ENCODE measurements at places on chromosomes 7 and 10.

DNA sequence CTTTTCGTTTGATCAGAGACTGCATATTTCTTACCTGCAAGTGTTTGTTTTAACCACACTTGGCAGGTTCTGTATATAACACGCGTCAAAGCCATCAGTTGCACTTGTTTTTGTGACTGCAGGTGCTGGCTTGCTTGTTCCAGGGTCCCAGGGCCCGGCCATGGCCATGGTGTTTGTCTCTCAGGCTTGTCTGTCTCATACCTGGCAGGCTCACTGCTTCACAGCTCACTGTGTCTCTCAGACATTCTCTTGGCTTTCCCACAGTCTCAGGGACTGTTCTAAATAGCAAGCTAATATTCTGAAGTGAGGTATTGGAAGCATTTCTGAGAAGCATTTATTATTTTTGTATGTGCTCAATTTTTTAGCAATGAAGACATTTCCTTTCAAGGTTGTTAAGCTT is 46.9 kb downstream of the GPR141 start:
- DNase-seq: no peak

DNA sequence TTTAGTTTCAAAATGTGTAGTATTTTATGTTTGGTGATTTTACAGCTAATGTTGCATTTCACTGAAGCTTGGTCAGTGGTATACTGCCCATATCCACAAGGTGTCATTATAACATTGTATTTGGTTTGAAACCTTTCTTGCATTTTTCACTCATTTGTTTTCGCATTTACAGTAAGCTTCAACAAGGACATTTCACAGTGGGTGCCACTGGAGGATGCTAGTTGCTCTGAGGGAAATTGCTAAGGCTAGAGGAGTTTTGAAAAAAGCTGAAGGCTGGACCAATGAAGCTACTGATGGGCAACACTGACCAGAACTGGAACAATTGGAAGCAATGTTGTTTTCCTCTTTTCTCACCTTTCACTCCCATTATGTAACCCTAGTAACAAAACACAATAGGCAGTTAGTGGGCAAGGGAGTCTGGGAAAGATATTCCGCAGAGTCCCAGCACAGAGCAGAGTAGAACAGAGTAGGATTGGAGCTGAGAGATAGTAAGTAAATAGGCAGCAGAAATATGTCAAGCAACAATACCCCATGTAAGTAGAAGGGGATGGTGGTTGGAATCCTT is 23.6 kb upstream of the SRI start:
- DNase-seq: peak; percentile 51

- DNase-seq: no peak
Measured at GRCh38 chr10:6892864-6893263, 312.8 kb upstream of the PRKCQ start.

GRCh38 chr10:12710594-12711349 is 290.7 kb downstream of the CCDC3 start:
- DNase-seq: peak; percentile 69

DNA sequence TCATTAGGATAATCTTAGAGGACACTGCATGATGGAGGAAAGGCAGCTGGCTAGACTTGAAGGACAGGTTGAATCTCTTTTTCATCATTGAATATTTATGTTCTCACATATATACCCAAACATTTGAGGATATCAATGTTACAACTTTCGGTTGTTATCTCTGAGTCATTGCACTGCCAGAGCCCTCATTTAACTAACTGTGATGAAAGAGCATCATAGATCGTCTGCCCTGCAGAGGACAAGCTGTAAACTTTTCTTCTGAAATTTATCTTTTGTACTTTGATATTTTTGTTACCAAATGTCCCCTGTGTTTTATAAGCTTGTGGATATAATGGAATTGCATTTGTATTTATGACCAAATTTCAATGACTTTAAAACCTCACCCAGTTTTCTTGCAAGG is 298.7 kb downstream of the PHF14 start:
- no peak for DNase-seq

DNA sequence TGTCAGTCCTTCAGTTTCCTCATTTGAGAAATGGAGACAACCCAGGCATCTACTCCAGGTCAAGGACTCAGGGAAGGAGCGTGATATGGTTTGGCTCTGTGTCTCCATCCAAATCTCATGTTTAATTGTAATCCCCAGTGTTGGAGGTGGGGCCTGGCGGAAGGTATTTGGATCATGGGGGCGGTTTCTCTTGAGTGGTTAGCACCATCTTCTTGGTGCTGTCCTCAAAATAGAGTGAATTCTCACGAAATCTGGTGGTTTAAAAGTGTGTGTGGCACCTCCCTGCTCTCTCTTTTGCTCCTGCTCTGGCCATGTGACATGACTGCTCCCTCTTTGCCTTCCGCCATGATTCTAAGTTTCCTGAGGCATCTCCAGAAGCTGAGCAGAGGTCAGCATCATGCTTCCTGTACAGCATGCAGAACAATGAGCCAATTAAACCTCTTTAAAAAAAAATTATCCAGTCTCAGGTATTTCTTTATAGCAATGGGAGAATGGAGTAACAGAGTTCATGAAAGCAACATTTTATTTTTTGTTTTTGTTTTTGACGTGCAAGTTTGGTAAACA is 30.0 kb downstream of the ARHGAP22 start:
- DNase-seq: no peak

DNA sequence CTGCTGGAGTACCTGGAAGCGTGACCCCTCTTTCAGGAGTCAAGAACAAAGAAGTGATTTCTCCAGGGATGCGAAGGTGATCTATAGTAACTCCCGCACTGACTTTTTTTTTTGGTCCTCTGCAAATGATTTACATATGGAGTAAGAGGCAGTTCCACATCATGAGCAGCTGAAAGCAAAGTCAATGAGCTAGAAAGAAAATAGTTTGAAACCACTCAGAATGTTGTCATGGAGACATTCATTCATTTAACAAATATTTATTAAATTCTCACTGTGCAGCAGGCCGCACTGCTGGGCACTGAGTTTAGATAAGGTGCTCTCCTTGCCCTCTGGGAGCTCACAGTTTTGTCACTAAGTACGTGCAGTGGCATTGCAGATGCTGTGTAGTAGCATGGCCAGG is 206.7 kb downstream of the CAMK1D start:
- no peak for DNase-seq

GRCh38 chr7:24702755-24703154 is 54.5 kb downstream of the GSDME start:
- DNase-seq: no peak

DNA sequence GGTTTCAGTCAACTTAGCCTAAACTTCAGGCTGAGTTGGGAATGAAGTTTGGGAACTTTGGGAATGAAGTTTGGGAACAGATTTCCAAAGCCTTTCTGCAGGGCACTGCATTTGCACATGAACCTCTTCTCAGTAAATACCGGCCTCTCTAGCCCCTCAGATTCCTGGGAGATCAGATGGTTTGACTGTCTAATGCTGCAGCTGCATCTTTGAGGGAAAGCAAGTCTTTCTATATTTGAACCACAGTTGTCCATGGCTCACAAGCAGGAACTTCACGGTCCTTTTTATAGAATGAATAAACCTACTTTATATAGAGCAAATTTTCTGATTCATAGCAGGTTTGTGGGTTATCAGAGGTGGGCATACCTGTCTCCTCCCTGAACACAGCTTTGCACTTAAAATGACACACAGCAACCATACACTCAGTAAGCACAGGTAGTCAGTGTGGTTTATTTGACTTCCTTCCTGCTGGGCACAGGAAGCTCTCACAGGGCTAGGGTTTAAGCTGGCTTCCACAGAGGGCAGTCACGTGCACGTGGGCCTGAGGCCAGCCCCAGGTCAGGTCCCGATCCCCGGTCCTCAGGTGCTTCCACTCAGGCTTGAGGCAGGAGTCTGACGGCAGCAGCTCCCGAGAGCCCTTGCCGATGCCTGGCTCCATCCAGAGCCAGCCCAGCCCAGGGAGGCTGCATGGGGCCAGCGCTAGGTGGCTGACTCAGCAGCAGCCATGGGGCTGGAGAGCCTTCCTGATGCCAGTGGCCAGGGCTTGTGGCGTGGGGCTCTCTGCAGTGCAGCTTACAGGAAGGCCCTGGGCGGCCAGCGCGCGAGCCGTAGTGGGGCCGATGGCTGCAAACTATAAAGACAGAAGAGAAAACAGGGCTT is 12.8 kb upstream of the MMP21 start:
- no peak for DNase-seq

DNA sequence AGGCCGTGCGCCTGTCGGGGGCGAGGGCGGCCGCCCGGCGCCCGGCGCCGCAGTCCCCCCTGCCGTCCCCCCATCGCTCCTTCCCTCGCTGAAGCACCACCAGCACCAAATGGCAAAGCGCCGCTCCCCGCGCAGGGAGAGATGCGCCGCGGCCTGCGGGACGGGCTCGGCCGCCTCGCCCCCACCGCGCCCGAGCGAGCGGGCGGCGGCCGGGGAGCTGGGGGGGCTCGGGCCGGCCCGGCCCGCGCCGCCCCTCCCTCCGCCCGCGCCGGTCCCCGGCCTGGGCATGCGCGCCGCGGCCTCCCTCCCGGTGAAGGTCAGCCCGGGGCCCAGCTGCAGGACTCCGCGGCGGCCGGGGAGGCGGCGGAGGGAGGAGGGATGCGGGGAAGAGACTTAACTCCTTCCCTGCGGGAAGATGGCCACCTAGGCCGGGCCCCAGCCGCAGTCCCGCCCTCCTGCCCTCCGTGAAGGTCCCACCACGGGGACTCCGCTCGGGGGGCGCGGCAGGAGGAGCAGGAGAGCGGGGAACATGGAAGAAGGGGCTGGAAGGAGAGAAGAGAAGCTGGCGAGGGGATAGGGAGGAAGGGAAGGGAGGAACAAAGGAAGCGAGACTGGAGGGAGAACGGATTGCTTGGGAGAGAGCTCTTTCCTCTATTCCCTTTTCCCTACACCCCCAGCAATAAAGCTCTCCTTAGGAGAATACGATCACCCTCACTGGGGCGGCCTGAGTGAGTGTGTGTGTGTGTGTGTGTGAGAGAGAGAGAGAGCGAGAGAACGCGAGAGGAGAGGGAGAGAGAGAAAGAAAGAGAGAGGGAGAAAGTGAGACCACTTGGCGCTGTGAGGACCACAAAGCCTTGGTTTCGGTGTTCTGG is 3.4 kb upstream of the SMARCD3 start:
- DNase-seq: peak; percentile 100

DNA sequence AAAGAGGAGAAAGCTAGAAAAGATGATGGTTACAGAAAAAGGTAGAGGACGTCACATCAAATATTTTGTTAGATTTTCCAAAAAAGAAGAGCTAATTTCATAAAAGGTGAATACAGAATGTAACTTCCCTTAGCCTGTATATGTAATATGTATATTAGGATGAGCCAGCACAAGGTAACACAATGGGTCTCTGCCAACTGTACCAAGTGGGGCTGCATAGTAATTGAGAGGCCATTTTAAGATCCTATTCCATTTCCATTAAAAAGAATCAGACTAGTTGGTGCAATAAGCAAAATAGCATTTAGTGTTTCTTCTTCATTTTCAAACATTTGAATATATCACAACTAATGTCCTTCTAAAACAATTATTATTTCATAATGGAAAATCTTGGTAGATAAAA is 134.6 kb downstream of the SEMA3A start:
- no peak for DNase-seq

DNA sequence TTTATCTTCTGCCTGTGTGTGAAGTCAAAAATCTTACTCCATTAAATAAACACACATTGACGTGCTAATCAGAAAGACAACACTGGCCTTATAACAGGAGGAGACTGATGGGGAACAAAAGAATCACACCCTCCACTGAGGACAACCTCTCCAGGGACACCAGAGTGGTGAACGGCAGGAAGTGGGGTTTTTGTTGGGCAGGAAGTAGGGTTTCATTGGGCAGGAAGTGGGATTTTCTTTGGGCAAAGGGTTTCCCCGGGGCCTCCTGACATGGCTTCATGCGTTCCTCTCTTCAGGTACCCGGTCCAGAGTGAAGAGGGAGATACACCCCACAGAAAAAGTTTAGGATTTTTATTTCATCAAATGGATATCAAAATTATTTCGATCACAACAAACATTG is 30.6 kb downstream of the ADARB2 start:
- DNase-seq: no peak

GRCh38 chr10:68223535-68224165 is 8.3 kb downstream of the ATOH7 start:
- no peak for DNase-seq

Data from SK-N-SH (cell line).